Prostate gland (tissue), 2 donors: ENCODE measurements at places on chromosomes 2 and 18. TPM values are rescaled to one million over a fixed set of nuclear protein-coding genes. Genes with fewer than 3 reads are reported as not detected.

HOXD13 gene
- 11.8 TPM for total RNA-seq

MYO5B gene
- total RNA-seq, result 28.5 TPM

KANSL1L gene
- 40.3 TPM for total RNA-seq

DNA sequence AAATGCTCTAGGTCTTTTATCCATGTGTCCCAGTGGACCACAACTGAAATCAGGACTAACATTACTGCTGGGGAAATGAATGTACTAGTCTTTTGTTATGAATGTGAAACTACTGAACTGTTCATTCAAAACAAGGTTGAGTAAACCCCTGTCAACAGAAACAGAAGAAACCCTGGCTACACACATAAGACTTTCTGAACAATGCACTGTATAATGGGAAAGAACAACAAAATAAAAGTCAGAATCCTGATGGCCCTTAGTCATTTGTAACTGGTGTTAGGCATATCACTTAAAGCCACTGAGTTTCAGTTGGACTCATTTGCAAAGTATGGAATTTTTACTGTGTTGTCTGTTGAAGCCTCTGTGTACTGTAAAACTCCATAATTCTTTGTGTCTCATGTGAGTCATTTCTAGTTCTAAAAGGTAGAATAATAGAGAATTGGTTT lies 77.0 kb upstream of the UBXN4 start:
- H3K4me1 ChIP-seq, result no peaks in the 10 kb centered on the region
- no peak overlapping the region for H3K4me3 ChIP-seq
- H3K27ac ChIP-seq, result no peak overlapping the region

- H3K36me3 ChIP-seq, result no peaks in the 10 kb centered on the region
- no peak for DNase-seq
- H3K4me1 ChIP-seq, result no peaks in the 10 kb centered on the region
- no peaks in the 10 kb centered on the region for H3K27me3 ChIP-seq
Measured at GRCh38 chr2:57443973-57444521, 602.6 kb upstream of the VRK2 start.

DNA sequence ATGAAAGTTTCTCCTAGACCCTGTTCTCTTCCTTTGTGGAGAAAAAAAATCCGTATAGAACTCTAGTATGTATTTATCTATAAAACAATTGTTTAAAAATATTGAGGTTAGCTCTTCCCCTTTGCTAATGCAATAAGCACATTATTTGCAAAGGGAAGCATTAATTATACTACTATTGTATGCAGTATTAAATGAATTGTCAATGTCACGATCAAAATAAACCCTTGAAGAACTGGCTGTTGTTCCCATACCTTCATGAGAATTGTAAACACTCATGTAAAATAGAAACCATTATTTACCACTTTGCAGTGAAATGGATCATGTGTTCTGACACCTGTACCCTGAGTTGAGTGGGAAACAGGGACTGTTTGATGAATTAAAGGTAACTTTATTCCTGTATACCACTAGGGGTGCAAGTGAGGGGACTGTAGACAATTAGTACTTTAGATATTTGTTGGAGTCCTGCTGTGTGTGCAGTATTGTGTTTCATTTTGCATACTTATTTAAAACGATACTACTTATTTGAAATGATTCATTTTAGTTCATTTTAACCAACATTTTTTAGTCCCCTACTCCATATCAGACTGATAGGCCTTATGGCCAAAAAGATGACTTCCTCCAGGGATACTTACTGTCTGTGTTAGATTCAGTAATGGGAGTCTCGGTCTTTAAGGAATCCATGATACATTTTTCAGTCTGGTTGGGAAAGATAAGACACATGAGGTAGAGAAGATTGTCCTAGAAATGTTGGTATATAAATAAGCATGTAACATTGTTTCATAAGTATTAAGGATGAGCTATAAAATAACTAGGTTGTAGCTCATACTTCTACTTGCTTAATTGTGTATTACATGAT lies 7.9 kb downstream of the PKP4 start:
- no peaks in the 10 kb centered on the region for H3K27me3 ChIP-seq
- no peak overlapping the region for H3K27ac ChIP-seq
- no peak overlapping the region for H3K4me3 ChIP-seq
- H3K4me1 ChIP-seq, result no peaks in the 10 kb centered on the region
- no peak for DNase-seq
- no peaks in the 10 kb centered on the region for H3K36me3 ChIP-seq

C2orf78 gene
- 0.91 TPM for total RNA-seq

DNA sequence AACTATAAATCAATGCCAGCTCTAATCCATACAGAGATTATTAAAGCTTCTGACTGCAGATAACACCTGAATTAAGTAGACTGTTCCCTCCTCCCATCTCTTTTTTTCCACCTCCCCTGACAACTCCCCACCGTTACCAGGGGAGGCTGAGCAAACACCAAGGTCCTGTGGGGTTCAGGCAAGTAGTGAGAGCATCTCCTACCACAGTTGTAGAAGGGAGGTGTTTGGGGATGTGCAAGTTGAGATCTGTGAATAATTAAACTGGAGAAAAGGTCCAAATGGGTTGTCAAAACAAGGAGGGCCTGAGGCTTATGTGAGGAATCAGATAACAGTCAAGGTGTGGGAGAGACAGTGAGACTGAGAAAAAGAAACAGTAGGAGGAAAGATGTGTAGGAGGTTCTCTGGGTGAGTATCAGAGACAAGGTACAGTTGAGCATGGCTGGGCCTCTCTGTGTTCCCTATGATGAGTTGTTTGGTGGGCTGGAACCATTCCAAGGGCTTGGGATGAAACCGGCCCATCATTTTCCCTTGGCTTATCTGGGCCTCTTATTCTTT lies 194.6 kb downstream of the CYRIA start:
- H3K4me1 ChIP-seq, result no peaks in the 10 kb centered on the region
- DNase-seq, result no peak
- no peak overlapping the region for H3K4me3 ChIP-seq
- H3K27me3 ChIP-seq, result no peaks in the 10 kb centered on the region
- no peak overlapping the region for H3K27ac ChIP-seq
- no peaks in the 10 kb centered on the region for H3K36me3 ChIP-seq

DNA sequence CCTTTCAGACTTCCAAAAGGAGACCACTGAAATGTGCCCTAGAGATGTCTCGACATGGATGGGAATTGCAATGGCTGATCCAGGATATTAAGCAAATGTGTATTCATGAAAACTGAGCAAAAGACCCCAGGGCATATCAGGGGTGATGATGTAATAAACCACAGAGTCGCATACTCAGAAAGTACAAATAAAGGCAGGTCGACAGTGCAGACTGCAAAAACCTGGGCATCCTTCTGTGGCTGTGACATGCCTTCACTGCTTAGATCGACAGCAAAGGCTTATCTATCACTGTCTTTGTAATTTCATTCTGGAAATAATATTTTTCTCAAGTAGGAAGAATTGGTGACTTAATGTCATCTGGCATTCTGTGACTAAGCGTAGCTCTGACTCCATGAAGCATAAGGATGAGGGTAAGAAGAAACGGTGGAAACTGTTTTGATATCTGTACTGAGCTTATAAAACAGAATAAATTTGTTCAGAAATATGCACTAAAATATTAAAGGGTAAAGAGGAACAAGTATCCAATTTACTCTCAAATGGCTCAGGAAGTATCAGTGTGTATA lies 115.6 kb upstream of the NRP2 start:
- H3K4me3 ChIP-seq, result no peak overlapping the region
- no peaks in the 10 kb centered on the region for H3K36me3 ChIP-seq
- no peaks in the 10 kb centered on the region for H3K27me3 ChIP-seq
- H3K27ac ChIP-seq, result no peak overlapping the region
- DNase-seq, result no peak
- no peaks in the 10 kb centered on the region for H3K4me1 ChIP-seq

- H3K4me1 ChIP-seq, result no peaks in the 10 kb centered on the region
- peaks cover 16% of the 10 kb centered on the region for H3K36me3 ChIP-seq
- H3K27ac ChIP-seq, result no peak overlapping the region
- H3K4me3 ChIP-seq, result no peak overlapping the region
- DNase-seq, result no peak
Measured at GRCh38 chr2:3461801-3462492, 57.4 kb downstream of the ADI1 start.

GRCh38 chr2:227783404-227784138 lies 30.1 kb upstream of the CCL20 start:
- H3K27me3 ChIP-seq, result no peaks in the 10 kb centered on the region
- no peaks in the 10 kb centered on the region for H3K4me1 ChIP-seq
- no peak overlapping the region for H3K4me3 ChIP-seq
- no peak for DNase-seq

DNA sequence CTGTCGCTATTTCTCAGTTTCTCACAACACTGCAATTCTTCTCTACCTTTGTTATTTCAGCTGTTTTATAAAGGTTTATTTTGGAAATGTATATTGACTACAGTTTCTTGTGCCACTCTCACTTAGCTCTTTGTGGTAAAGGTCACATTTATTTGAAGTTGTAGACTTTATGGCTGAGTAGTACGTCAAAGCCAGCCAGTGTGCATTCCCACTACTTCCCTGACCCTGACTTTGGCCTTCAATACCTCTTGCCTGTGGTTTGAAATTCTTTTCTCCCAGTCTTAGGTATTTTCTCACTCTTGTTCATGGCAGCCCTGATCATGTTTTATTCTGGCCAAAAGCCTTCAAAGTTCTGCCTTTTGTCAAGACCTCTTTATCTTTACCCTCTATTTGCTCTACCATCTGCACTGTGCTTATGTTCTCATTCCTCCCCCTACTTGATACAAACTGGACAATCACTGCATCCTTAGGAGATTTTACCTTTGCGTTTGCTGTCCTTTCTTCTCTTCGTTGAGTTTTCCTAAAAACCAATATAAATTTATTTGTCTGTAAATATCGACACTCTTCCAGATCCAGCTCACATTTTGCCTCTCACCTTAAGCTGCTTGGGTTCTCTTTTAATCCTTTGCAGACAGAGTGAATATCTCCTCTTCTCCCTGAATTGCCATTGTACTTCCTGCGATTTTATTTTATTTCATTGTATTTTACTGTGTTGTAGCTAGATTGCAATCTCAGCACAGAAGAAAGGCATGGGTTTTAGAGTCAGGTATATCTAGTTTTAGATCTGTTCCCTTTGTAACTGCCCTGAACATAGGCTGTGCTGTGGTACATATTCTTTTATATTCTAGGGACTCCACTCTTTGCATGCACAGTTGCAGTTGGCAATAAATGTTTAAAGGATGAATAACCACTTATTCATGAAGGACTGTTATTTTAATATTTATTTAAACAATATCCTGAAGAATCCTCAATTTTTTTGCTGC lies 31.2 kb downstream of the GULP1 start:
- no peak overlapping the region for H3K4me3 ChIP-seq
- no peak overlapping the region for H3K27ac ChIP-seq

SLC8A1 gene
- 28.2 TPM for total RNA-seq

- no peaks in the 10 kb centered on the region for H3K4me1 ChIP-seq
- no peaks in the 10 kb centered on the region for H3K27me3 ChIP-seq
- H3K4me3 ChIP-seq, result no peak overlapping the region
- no peak overlapping the region for H3K27ac ChIP-seq
Measured at GRCh38 chr2:37820471-37820986, 104.6 kb upstream of the RMDN2 start.

IL36B gene
- not detected for total RNA-seq

GRCh38 chr18:74248189-74248588 lies 43.6 kb downstream of the CYB5A start:
- H3K4me3 ChIP-seq, result no peak overlapping the region
- no peaks in the 10 kb centered on the region for H3K27me3 ChIP-seq
- H3K27ac ChIP-seq, result no peak overlapping the region
- DNase-seq, result no peak
- no peaks in the 10 kb centered on the region for H3K4me1 ChIP-seq

GRCh38 chr2:196750291-196750923 lies 49.1 kb downstream of the GTF3C3 start:
- H3K4me3 ChIP-seq, result no peak overlapping the region
- DNase-seq, result no peak
- H3K4me1 ChIP-seq, result no peaks in the 10 kb centered on the region
